Body of pancreas (tissue), 4 donors: ENCODE measurements at places on chromosomes 6 and 20. TPM values are rescaled to one million over a fixed set of nuclear protein-coding genes. Genes with fewer than 3 reads are reported as not detected.
A peak's percentile ranks its signal among the peaks of the same experiment; 100 is the strongest.

DNA sequence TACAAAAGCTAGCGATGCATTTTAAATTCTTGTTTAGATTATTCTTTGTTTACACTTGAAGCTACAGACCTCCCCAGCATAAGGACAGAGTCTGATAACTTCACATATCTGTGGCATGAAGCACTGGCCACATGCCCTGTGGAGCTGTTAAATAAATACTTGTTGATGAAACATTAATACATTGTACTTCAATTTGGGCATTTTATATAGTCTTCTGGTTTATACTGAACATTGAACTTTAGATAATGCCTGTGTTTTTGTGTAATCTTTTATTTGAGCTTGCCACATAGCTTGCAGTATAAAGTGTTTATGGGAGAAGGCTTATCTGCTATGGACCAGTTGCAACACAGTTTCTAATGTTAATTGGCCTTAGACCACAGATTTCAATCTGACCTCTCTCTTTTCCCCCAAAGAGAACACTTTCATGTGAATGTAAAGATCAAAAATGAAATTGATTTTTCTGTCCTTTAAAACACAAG is 48.2 kb downstream of the FRK start:
- no peak for DNase-seq

DNA sequence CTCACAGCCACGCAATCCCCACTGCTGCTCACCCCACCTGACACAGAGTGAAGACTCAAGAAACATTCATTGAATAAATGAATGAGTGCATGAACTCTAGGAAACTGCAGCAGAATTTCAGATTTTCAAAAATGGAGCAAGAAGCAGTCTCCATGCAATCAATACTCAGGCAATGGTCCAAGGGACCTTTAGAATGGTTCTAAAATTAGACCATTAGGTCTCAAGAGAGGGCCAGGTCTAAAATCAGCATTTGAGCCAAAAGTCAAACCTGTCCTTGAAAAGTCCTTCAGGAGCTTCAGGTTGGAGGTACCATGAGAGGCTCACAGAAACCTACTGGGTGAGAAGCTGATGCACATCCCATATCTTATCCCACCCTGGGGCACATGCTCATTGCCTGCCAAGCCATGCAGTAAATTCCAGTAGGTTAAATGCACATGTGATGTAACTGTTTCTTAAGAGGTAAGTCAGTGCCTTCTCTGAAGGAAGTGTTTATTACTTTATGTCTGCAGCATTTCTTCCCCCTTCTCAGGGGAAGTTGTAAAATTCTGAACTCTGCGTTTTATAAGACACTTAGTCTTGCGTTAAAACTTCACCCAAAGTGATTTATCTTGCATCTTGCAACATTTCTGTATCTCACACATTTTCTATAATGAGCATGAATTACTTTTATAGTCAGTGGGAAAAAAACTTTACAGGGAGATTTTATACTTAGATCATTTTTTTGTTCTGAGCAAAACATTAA is 126.6 kb downstream of the ADAT2 start:
- DNase-seq: no peak

GRCh38 chr6:53244958-53245357 is 96.3 kb upstream of the GCM1 start:
- no peak for DNase-seq

- no peak for DNase-seq
Measured at GRCh38 chr6:112934433-112935327, 587.5 kb downstream of the RFPL4B start.

DNA sequence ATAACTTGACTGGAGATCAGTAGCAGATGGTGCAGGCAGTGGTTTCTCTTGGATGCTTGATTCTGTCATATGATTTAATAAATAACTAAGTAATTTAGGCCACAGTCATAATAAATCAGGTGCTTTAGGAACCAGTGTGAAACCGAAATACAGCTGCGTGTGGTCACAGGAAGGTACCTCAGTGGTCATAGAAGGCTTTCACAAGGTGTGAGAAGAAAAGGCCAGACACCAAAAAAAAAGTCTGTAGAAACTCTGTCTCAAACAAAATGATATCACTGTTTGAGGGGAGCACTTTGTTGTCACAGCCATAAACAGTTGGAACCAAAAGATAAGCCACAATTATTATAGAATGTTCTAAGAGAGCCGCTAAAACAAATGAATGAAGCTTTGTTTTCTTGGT is 56.5 kb downstream of the ARMC2 start:
- peak; percentile 19 for DNase-seq

The ERVFRD-1 gene
- not detected for total RNA-seq

The BPIFA3 gene
- not detected for total RNA-seq

DNA sequence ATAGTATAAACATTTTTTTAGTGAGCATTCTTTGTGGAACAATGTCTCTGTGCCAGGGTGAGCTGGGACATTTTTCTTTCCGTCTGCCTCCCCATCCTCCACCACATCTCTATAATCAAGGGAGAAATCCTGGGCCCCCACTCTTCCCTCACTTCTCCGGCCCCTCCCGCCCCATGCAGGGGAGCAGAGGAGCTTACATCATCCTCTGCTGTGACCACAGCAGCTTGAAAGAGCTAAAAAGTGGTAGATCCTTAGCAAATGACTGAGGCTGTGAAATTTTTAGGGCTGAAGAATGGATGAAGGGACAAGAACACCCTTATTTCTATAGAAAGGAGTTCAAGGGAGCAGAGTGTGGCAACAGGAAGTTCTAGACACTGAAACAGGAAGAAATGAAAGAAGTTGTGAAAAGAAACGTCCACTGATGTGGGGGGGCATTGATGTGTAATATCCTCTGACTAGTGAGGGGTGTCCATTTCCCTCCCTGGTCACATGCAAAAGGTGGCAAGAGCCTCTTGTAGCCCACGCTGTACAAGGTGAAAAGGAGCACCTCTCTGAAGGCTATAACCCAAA is 380.3 kb upstream of the JARID2 start:
- no peak for DNase-seq

DNA sequence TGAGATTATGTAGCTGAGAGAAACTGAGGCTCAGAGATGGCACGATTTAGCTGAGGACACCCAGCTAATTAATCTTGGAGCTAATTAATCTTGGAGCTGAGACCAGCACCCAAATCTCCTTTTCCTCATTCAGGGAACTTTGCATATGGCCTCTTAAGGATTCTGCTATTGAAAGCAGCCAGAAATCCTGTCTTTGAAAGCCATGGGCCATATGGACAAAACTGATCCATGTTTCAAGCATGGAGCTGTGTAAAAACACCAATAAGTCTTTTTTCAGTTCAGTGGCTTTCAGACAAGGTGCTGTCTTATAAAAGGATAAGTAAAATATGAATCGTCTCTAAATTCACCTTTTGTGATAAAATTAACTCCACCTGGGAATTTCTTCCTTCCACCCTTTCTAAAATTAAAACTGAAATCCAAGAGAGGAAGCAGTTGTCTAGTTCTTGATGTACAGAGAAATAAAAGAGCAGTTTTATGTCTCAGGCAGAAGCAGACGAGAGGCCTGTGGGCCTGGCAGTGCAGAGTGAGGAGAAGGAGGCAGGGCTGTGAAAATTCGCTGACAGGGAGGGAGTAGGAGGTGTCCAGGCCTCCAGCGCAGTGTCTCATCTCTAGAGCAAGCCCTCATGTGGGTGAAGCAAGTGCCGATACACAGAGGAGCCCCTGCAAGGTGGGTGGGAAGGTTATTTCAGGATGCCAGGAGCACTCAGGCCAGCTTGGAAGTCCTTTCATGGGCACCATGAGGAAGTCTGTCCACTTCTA is 266.9 kb downstream of the UST start:
- no peak for DNase-seq

DNA sequence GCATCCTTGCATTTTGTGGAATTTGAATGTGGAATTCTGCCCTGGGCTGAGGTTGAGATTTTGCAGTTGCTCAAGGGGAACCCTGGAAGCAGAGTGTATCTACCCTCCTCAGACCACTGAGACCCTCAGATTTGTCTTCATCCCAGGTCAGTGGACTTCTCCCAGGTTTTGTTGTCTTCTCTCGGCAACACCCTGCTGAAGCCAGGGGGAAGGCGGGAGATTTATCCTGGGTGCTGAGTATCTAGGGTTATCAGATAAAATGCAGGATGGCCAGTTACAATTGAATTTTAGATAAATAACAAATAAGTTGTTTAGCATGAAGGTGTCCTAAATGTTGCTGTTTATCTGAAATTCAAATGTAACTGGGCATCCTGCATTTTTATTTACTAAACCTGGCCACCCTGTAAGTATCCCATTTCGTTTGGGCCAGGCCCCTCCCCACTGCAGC is 43.0 kb downstream of the FGD2 start:
- no peak for DNase-seq

GRCh38 chr6:159979136-159979874 is 10.4 kb downstream of the IGF2R start:
- DNase-seq: no peak

The CGA gene
- not detected for total RNA-seq

DNA sequence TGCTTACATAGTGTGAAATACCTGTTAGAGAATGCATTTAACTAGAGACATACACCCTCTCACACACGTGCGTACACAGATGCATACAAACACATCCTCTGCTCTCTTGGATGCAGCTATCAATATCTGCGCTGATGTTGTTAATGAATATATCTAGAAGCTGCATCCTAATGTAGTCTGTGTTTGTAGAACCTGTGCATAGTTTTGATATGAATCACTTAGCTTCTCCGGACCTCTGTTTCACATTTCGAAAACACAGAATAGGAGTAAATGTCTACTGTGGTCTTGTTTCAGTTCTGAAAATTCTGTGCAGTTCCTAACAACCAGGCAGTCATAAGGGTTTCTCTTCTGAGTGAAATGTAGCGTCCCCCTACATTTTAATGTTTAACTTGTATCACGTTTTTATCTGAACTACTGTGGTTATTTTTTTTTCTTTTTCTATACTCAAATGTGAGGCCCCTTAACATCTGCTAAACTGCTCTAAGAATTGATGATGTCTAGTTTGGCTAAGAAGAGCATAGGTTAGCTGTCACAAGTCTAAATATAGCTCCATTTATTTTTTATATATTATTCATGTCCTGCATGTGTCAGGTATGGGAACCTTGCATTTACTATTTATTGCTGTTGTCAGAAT is 254.5 kb downstream of the TMEM242 start:
- DNase-seq: no peak

GRCh38 chr20:20204256-20204655 is 151.9 kb downstream of the CFAP61 start:
- DNase-seq: no peak

The HLA-DRB5 gene
- 1.3 TPM for total RNA-seq

The ZFP57 gene
- total RNA-seq: not detected

The ZNF217 gene
- 17.4 TPM for total RNA-seq

GRCh38 chr20:48776306-48776705 is 51.5 kb downstream of the PREX1 start:
- no peak for DNase-seq

DNA sequence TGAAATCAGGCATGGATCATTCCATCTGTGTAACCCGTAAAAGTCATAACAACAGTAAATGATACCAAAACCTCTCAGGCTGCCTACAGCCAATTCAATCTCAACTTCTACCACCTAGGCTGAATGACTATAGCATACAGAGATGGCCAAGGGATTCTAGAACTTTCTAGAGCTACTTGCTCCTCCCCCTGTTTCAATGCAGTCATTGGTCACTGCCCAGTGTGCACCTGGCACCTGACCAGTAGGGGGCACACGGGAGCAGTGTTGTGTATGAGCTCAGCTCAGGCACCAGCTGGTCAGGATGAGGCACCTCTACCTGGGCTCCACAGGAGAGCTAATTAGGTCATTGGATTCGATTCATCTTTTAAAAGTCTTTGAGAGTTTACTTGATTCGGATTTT is 86.2 kb downstream of the PLEKHG1 start:
- peak; percentile 34 for DNase-seq

- DNase-seq: no peak
Measured at GRCh38 chr6:106134906-106135634, 48.9 kb downstream of the PRDM1 start.

DNA sequence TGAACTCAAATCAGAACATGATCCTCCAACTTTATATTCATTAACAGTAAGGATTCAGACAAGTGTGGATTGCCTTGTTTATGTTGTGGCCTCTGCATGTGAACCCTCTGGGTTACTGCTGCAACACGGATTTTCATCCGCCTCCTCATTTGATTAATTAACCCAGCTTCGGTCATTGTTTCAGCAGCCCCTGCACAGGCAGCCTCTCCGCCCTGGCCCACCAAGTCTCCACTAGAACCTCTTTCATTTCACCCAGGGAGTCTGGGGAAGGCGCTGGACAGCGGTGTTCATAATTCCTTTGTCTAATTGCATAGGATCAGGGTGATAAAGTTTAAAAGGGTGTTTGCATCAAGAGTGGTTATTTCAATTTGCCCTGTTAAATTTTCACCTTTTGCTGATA is 15.7 kb downstream of the NKX2-2 start:
- DNase-seq: no peak

The FERMT1 gene
- total RNA-seq: 5.7 TPM

- no peak for DNase-seq
Measured at GRCh38 chr6:10584607-10585006, 63.5 kb downstream of the GCNT2 start.

DNA sequence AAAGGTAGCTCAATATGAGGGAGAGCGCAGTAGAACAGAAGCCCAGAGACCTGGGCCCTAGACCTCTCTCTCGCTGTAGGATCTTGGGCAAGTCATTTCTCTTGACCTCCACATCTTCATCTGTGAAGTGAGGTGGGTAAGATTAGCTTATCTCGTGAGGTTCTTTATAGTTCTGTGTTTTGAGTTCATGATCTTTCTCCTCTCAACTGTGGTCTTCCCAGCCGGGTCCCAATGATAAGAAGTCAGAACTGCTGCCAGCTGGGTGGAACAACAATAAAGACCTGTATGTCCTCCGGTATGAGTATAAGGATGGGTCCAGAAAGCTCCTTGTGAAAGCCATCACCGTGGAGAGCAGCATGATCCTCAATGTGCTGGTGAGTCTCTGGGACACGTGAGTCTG is 6.9 kb downstream of the PSMF1 start:
- DNase-seq: no peak

- DNase-seq: no peak
Measured at GRCh38 chr6:16090920-16091319, 38.0 kb upstream of the MYLIP start.

DNA sequence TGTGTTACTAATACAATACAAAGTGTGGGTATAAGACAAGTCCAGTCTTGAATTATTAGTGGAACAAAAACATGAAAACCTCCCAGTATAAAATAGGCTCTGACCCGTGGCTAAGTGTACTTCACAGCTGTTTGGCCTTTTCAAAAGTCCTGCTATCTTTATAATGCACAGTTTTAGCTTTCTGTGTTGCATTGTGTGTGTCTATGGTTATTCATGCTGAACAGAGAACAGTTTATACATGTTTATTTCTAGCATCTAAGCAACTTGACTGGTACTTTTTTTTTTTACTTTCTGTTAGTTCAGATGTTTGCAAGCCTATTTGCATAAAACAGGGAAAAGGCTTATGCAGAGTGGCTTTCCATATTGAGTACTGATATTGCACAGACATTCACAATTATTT is 119.2 kb upstream of the CCN2 start:
- no peak for DNase-seq

DNA sequence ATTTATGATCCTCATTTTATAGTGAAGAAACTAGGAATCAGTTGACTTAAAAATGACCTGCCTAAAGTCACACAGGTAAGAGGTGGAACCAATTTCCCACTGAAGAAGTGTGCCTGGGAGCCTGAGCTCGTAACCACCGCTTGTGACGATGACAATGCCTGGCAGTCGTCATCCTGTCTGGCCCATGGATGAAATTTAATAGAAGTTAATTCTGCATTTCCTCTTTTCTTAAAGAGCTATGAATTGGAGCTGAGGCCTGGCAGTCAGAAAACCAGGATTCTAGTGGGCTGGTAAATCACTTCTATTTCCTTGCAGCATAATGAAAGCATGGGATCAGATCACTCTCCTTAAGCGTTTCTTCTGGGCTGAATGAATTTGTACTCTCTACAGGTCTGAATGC is 200.0 kb upstream of the SGK1 start:
- no peak for DNase-seq
